ENCODE measurements at places on chromosomes 6 and 20. TPM values are rescaled to one million over a fixed set of nuclear protein-coding genes. Genes with fewer than 3 reads are reported as not detected.

GRCh38 chr6:134003542-134003951 is 48.9 kb downstream of the SLC2A12 start:
- H3K36me3 ChIP-seq: no peaks in the 10 kb centered on the region
- no peak for DNase-seq
- H3K4me3 ChIP-seq: no peak overlapping the region
- H3K27me3 ChIP-seq: peaks cover 23% of the 10 kb centered on the region

The COL19A1 gene
- not detected for total RNA-seq

The LTB gene
- 585 TPM for total RNA-seq

DNA sequence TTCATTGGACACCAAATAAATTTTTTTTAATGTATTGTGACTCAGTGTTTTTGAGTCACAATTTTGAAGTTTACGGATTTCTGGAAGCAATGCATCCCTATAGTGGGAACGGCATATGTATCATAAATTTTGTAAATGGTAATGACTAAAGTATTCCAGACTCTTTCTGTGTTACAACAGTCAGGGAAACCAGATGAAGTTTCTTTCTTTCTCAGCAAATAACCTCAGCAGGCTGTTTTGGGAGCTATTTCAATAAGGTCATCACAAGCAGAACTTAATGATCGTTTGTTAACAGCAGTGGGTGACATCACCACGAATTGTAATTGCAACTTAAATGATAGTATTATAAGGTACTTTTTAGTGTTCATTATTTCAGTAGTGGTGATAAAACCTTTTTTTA is 52.0 kb downstream of the HIVEP1 start:
- no peak overlapping the region for H3K4me3 ChIP-seq
- no peak overlapping the region for H3K27ac ChIP-seq
- no peak for DNase-seq
- H3K36me3 ChIP-seq: peaks cover 7% of the 10 kb centered on the region
- H3K4me1 ChIP-seq: peaks cover 53% of the 10 kb centered on the region

- H3K4me3 ChIP-seq: no peak overlapping the region
- no peak for DNase-seq
- H3K27me3 ChIP-seq: no peaks in the 10 kb centered on the region
- no peak overlapping the region for H3K27ac ChIP-seq
- H3K4me1 ChIP-seq: no peaks in the 10 kb centered on the region
These were observed 306.3 kb downstream of the LAMA2 start for GRCh38 chr6:129189266-129189665.

The ASF1A gene
- total RNA-seq: 38.6 TPM

DNA sequence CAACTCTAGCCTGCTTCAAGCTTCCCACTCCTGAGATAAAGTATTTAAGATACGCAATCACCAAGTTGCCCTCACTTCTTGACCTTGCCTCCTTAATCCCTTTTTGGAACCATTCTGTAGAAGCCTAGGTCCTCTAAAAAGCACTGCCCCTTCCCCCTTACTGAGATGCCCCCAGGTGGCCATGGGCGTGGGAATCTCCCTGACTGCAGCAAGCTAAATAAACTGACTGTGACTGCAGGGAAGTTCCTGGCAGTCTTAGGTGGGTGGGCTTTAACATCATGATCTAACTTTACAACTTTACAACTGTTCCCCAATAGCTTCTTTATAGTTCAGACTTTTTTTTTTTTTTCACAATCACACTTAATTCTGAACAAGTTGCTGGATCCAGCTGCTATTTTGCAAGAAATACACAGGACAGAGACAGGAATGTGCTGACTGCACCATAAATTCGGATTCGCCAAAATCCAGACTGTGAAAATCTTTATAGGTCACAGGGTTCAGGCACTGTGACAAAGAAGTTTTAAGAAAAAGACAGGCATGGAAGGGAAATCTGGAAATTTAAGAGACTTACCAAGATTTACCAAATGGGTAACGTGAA is 344.2 kb upstream of the SULF2 start:
- H3K4me1 ChIP-seq: no peaks in the 10 kb centered on the region
- H3K27me3 ChIP-seq: peaks cover 7% of the 10 kb centered on the region
- H3K36me3 ChIP-seq: no peaks in the 10 kb centered on the region
- no peak overlapping the region for H3K4me3 ChIP-seq
- H3K27ac ChIP-seq: no peak overlapping the region

The WFDC12 gene
- not detected for total RNA-seq

The IFNGR1 gene
- total RNA-seq: 21.1 TPM

The IL17A gene
- total RNA-seq: 0.62 TPM

The SLC22A1 gene
- 0.67 TPM for total RNA-seq

GRCh38 chr6:135282395-135282794 is 101.3 kb downstream of the MYB start:
- H3K4me3 ChIP-seq: no peak overlapping the region
- peaks cover 7% of the 10 kb centered on the region for H3K4me1 ChIP-seq
- H3K27ac ChIP-seq: no peak overlapping the region

GRCh38 chr20:16699293-16699692 is 30.5 kb upstream of the SNRPB2 start:
- H3K27me3 ChIP-seq: peaks cover 21% of the 10 kb centered on the region
- no peak overlapping the region for H3K4me3 ChIP-seq
- H3K36me3 ChIP-seq: no peaks in the 10 kb centered on the region
- DNase-seq: no peak
- peaks cover 2% of the 10 kb centered on the region for H3K4me1 ChIP-seq

GRCh38 chr6:8658416-8658815 is 223.1 kb upstream of the SLC35B3 start:
- no peaks in the 10 kb centered on the region for H3K27me3 ChIP-seq
- no peaks in the 10 kb centered on the region for H3K36me3 ChIP-seq
- H3K27ac ChIP-seq: no peak overlapping the region
- no peak for DNase-seq
- no peaks in the 10 kb centered on the region for H3K4me1 ChIP-seq

The CASS4 gene
- 9.0 TPM for total RNA-seq

GRCh38 chr20:51712501-51713212 is 55.5 kb downstream of the ATP9A start:
- H3K4me3 ChIP-seq: no peak overlapping the region
- no peaks in the 10 kb centered on the region for H3K36me3 ChIP-seq
- H3K4me1 ChIP-seq: peaks cover 11% of the 10 kb centered on the region
- H3K27ac ChIP-seq: no peak overlapping the region

DNA sequence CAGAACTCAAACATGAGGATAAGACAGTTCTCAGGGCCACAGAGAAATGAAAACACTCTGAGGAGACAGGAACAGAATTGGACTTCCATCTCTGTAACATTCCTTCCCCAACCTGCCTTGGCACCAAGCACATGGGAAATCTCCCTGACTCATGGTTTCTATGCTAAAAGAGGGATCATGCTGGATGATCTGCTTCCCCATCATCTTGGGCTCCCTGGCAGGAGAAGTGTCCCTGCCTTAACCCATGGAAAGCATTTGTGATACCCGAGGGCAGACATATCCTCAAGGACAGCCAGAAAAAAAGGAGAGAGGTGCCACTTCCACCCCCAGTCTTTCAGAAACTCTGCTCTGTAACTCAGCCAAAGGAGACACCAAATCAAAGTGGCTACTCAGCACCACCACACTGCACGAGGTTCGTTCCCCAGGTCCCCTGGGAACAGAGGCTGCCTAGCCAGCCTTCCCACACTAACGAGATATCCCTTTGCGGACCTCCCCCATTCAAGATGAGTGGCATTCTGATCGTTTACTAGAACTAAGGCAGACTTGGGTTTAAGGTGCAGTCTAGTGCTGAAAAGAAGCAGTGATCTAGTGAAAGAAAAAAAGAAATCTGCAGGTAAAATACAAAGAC is 34.8 kb downstream of the BLOC1S5 start:
- DNase-seq: no peak
- peaks cover 6% of the 10 kb centered on the region for H3K4me1 ChIP-seq
- H3K27ac ChIP-seq: no peak overlapping the region

The HCRTR2 gene
- total RNA-seq: not detected

DNA sequence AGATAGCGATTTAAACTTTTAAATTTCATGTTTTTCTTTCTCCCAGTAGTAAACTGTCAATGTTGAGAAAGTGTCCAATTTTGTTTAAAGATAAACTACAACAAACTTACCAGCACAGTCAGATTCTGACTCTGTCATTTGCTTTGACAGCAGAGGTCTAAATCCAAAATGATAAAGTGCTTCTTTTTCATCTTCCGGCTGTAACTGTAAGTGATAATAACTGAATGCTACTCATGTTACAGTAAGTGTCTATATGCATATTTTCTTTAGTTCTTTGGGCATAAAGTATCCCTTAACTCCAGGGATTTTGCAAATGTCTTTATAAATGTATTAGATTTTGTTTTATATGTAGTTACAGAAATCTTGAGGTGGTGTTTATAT is 610.4 kb downstream of the RFPL4B start:
- no peaks in the 10 kb centered on the region for H3K27me3 ChIP-seq
- no peak for DNase-seq
- no peak overlapping the region for H3K4me3 ChIP-seq
- H3K36me3 ChIP-seq: no peaks in the 10 kb centered on the region
- no peaks in the 10 kb centered on the region for H3K4me1 ChIP-seq

The IRF4 gene
- 126 TPM for total RNA-seq

GRCh38 chr6:26071135-26071534 is 16.1 kb upstream of the HFE start:
- H3K4me1 ChIP-seq: peaks cover 5% of the 10 kb centered on the region
- no peak for DNase-seq
- H3K4me3 ChIP-seq: no peak overlapping the region
- H3K36me3 ChIP-seq: no peaks in the 10 kb centered on the region

The CAGE1 gene
- 0.12 TPM for total RNA-seq

- H3K27ac ChIP-seq: peak overlapping the region; percentile 55
- H3K36me3 ChIP-seq: peaks cover 21% of the 10 kb centered on the region
- H3K4me1 ChIP-seq: peaks cover 78% of the 10 kb centered on the region
These were observed 24.0 kb downstream of the SYNJ2 start for GRCh38 chr6:158005626-158006180.

The NKX2-4 gene
- not detected for total RNA-seq

- no peak overlapping the region for H3K27ac ChIP-seq
- no peaks in the 10 kb centered on the region for H3K36me3 ChIP-seq
- H3K27me3 ChIP-seq: no peaks in the 10 kb centered on the region
- no peak overlapping the region for H3K4me3 ChIP-seq
- DNase-seq: no peak
- no peaks in the 10 kb centered on the region for H3K4me1 ChIP-seq
These were observed 286.3 kb downstream of the CDH4 start for GRCh38 chr20:61538183-61538942.

- H3K27me3 ChIP-seq: peaks cover 1% of the 10 kb centered on the region
- H3K4me1 ChIP-seq: peaks cover 5% of the 10 kb centered on the region
- DNase-seq: no peak
- H3K4me3 ChIP-seq: no peak overlapping the region
These were observed 118.9 kb upstream of the EXOC2 start for GRCh38 chr6:811831-812230.

The POPDC3 gene
- not detected for total RNA-seq

- no peaks in the 10 kb centered on the region for H3K36me3 ChIP-seq
- H3K4me3 ChIP-seq: no peak overlapping the region
- H3K27me3 ChIP-seq: no peaks in the 10 kb centered on the region
- no peak for DNase-seq
- H3K4me1 ChIP-seq: no peaks in the 10 kb centered on the region
These were observed 576.8 kb downstream of the QKI start for GRCh38 chr6:163991321-163991720.

- H3K4me1 ChIP-seq: no peaks in the 10 kb centered on the region
- H3K27me3 ChIP-seq: no peaks in the 10 kb centered on the region
- H3K4me3 ChIP-seq: no peak overlapping the region
- no peak for DNase-seq
- no peak overlapping the region for H3K27ac ChIP-seq
These were observed 882.8 kb downstream of the TBC1D32 start for GRCh38 chr6:120451508-120451907.

The OPN5 gene
- total RNA-seq: not detected

DNA sequence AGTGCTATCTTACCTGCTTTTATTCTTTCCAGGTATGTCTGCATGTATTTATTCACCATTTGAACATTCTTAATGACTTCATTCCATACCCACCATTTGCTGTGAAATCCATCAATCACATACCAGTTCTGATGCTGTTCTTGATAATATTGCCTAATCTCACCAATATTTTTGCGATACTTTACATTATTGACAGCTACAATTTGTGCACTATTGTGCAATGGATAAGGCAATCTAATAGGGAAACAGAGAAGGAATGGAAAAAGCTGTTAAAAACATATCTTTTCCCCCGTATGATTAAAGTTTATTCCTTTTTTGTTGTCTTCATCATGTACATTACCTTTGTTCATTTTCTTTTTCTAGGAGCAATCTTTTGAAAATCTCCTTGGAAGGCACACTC is 23.3 kb upstream of the ZBTB24 start:
- H3K36me3 ChIP-seq: no peaks in the 10 kb centered on the region
- no peak overlapping the region for H3K4me3 ChIP-seq
- H3K27ac ChIP-seq: no peak overlapping the region
- no peak for DNase-seq

The C20orf141 gene
- total RNA-seq: not detected

The TCF15 gene
- not detected for total RNA-seq

- no peak for DNase-seq
- peaks cover 7% of the 10 kb centered on the region for H3K36me3 ChIP-seq
- H3K4me3 ChIP-seq: no peak overlapping the region
- H3K27me3 ChIP-seq: peaks cover 9% of the 10 kb centered on the region
These were observed 157.6 kb upstream of the OLIG3 start for GRCh38 chr6:137651591-137652335.

The LST1 gene
- 36.8 TPM for total RNA-seq
